ENCODE measurements at places on chromosomes 11 and 22. TPM values are rescaled to one million over a fixed set of nuclear protein-coding genes. Genes with fewer than 3 reads are reported as not detected.

- no peaks in the 10 kb centered on the region for H3K4me1 ChIP-seq
- H3K27me3 ChIP-seq = no peaks in the 10 kb centered on the region
- H3K36me3 ChIP-seq = no peaks in the 10 kb centered on the region
- no peak overlapping the region for H3K4me3 ChIP-seq
Observed at GRCh38 chr11:101881586-101881985, 33.2 kb upstream of the CEP126 start.

The INSC gene
- total RNA-seq = not detected

The ENTHD1 gene
- 0.16 TPM for total RNA-seq

GRCh38 chr22:30413001-30413400 lies 12.6 kb upstream of the MTFP1 start:
- H3K4me3 ChIP-seq = no peak overlapping the region
- H3K27me3 ChIP-seq = no peaks in the 10 kb centered on the region
- H3K36me3 ChIP-seq = peaks cover 8% of the 10 kb centered on the region
- H3K27ac ChIP-seq = no peak overlapping the region
- no peak for DNase-seq

The ANO1 gene
- not detected for total RNA-seq
